IMR-90 (cell line): ENCODE measurements at places on chromosomes 13 and 19. TPM values are rescaled to one million over a fixed set of nuclear protein-coding genes. Genes with fewer than 3 reads are reported as not detected.

The ZNF418 gene
- total RNA-seq: 3.4 and 4.2 TPM in 2 replicates

DNA sequence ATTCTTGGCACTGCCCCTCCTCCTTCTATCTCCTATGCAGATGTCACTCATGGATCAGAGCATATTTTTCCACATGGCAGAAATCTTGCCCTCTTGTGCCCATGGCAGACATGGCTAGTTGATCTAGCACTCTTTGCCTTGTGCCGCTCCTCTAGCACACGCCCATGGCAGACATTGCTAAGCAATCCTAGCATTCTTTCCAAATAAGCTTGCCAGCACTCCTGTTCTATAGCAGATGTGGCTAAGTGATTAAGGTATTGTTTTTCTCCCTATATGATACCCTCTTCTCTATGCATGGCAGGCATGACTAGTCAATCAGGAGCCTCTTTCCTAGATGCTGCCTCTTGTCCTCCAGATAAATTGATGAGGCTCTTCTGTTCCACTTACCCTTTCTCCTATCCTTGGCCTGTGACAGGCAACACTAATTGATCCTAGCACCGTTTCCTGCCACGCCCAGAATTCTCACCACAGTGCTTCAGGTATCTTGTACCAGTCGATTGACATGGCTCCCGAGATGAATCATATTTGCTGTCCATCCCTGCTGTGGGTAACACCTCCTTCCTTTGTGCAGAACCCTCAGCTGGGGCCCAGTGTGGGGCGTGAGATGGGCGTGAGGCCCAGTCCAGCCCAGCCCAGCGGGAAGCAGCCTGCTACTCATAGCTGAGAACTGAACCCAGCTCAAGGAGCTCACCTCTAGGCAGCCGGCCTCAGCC, 26.9 kb downstream of the TMED1 start:
- peak; percentile 21 for DNase-seq

DNA sequence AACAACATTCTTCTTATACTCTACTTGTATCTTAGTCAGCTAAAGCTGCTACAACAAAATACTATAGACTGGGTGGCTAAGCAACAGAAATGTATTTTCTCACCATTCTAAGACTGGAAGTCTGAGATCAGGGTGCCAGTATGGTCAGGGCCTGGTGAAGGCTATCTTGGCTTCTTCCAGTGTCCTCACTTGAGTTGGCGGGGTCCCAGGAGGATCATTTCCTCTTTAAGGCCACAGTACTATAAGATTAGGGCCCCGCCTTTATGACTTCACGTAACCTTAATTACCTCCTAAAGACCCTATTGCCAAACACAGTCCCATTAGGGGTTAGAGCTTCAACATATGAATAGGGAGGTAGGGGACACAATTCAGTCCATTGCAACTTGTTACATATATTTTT, 30.7 kb upstream of the DOCK9 start:
- no peak for DNase-seq

GRCh38 chr13:34352958-34353357, 535.0 kb downstream of the RFC3 start:
- peak; percentile 18 for DNase-seq
